ENCODE measurements at places on chromosomes 6 and 20. TPM values are rescaled to one million over a fixed set of nuclear protein-coding genes. Genes with fewer than 3 reads are reported as not detected.

Gene HMGCLL1
- not detected for total RNA-seq

GRCh38 chr6:38137608-38138265 is 318.2 kb downstream of the ZFAND3 start:
- DNase-seq, result no peak

DNA sequence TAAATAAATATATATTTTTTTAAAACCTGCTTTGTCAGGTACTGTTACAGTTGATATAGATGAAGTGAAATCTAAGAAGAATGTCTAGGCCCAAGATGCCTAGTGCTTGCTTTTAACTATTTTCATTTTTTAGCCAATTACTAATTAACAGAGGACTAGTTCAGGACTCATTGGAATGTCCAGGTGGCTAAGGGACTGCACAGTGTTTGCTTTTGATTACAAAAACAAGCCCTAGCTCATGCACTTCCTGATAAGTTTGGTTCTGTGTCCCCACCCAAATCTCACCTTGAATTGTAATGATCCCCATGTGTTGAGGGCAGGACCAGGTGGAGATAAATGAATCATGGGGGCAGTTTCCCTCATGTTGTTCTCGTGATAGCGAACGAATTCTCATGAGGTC is 417.1 kb downstream of the PLCB1 start:
- DNase-seq, result no peak

Gene SLC52A3
- total RNA-seq, result not detected

Gene SLC22A2
- not detected for total RNA-seq

- no peak for DNase-seq
Observed at GRCh38 chr6:117444600-117444999, 18.9 kb upstream of the ROS1 start.

Gene FRS3
- 4.6 TPM for total RNA-seq

Gene BTN1A1
- total RNA-seq, result not detected

Gene CNR1
- total RNA-seq, result not detected

- DNase-seq, result no peak
Observed at GRCh38 chr6:128057946-128058345, 157.1 kb upstream of the THEMIS start.

DNA sequence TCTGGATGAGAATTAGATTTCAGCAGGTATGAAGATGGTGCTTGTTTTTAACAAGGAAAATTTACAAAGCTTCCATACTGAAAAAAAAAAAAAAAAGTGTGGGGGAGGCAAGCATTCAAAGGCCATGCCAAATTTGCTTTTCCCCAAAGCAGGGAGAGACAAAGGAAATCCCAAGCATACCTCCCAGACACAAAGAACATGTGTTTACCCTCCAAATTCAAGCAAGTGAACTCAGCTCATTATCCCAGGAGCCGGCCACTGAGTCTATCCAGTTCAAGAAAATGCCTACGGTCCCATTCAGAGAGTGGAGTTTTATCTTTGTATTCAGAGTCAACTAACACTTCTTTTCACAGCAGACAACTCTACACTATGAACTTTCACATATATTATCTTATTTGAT is 102.7 kb upstream of the ID4 start:
- no peak for DNase-seq

Gene KCNG1
- total RNA-seq, result not detected

DNA sequence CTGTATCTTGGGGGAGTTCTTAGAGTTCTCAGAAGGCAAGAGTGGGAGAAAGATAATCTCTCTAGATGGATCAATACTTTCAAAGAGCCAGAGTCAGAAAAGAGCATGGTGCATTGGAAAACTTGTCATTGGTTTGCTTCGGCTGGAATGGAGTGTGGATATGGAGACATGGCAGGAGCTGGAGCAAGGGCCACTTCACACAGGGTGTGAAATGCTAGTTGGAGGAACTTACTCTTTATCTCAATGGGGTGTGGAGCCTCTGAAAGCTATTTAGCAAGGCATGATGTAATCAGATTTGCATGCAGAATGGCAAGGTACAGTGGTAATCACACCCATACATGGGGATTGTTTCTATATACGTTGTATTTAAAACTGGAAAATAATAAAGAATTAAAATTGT is 31.5 kb upstream of the PAQR8 start:
- no peak for DNase-seq

DNA sequence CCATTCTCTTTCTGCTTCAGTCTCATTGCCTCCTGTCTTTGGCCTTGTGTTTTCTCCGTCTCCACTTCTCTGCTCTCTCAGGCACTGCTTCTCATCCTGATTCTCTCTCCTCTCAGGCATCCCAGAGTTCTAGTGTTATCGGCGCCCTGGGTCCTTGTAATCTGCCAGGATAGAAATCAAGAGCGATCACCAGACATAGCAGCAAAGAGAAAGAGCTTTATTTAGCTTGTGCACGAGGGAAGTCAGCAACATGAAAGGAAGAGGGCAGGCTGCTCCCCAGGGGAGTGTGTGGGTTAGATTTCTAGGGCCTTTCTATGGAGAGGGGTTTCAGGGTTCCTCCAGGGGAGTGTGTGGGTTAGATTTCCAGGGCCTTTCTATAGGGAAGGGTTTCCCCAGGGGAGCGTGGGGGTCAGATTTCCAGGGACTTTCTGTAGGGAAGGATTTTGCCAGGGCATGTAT is 32.5 kb downstream of the SUN5 start:
- peak; percentile 70 for DNase-seq

Gene KCNS1
- not detected for total RNA-seq

DNA sequence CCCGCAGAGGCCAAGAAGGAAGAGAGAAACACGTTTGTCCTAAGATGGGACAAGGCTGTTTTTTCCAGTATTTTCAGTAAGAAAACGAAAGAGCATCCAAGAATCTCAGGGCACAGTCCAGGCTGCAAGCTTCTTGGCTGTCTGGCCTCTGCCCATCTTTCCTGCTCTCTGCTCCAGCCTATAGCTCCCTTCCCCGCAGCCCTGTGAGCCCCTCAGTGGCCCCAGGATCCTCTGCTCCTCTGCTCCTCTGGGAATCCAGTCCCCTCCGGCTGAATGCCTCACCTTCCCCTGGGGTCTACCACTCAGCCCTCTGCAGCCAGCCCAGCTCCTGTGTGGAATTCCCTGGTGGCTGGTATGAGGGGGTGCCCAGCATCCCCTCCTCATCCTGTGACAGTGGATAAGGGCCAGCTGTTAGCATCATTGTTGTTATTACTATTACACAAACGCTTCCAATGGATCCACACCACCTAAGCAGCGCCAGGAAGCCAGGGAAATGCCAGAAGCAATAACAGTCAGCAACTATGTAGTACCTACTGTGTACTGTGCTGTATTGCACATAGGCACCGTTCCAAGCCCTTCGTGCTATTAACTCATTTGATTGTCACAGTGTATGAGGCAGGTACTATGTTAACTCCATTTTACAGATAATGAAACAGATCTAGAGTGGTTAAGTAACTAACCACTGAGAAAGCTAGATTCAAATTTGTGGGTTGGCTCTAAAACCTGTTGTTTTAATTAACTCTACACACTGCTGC is 60.3 kb upstream of the PTPN1 start:
- no peak for DNase-seq

DNA sequence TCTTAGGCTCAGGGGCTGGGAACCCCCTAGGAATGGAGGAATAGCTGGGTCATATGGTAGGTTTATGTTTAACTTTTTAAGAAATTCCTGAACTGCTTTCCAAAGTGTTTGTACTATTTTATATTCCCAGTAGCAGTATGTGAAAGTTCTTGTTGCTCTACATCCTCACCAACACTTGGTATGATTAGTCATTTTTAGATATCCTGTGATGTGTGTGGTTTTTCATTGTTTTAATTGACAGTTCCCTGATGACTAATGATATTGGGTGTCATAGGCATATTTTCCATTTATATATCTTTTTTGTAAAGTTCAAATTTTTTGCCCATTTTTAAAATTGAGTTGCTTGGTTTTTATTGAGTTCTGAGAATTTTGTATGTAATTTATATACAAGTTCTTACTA is 72.3 kb downstream of the SLC16A10 start:
- no peak for DNase-seq

GRCh38 chr20:59821201-59821600 is 112.2 kb downstream of the SYCP2 start:
- no peak for DNase-seq

Gene FOXA2
- total RNA-seq, result not detected

Gene SIRPA
- 0.60 TPM for total RNA-seq

Gene FUT9
- not detected for total RNA-seq

DNA sequence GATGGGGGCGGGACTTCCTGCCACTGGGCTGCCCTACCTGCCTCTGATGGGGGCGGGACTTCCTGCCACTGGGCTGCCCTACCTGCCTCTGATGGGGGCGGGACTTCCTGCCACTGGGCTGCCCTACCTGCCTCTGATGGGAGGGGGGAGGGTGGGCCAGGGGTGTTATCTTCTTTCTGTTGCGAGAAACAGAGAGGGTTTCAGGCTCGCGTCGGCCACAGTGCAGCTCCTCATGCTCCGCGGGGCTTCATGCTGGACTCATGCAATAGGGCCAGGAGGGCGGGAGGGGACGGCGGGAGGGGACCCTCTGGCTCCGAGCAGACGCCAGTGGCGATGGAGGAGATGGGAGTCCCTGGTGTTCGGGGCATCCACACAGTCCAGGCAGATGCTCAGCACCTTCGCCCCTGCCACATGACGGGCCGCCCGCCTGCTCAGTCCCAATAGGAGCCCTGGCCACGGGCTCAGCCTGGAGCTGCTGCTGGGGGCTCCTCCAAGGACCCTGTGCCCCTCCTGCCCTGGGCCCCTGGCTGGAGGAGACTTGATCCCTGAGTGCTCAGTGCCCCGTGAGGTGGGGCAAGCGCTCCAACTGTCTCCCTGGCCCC is 48.8 kb upstream of the CHRNA4 start:
- no peak for DNase-seq

GRCh38 chr20:58222446-58222845 is 6.0 kb downstream of the ANKRD60 start:
- DNase-seq, result no peak

- DNase-seq, result no peak
Observed at GRCh38 chr6:101129851-101130250, 248.7 kb upstream of the ASCC3 start.

DNA sequence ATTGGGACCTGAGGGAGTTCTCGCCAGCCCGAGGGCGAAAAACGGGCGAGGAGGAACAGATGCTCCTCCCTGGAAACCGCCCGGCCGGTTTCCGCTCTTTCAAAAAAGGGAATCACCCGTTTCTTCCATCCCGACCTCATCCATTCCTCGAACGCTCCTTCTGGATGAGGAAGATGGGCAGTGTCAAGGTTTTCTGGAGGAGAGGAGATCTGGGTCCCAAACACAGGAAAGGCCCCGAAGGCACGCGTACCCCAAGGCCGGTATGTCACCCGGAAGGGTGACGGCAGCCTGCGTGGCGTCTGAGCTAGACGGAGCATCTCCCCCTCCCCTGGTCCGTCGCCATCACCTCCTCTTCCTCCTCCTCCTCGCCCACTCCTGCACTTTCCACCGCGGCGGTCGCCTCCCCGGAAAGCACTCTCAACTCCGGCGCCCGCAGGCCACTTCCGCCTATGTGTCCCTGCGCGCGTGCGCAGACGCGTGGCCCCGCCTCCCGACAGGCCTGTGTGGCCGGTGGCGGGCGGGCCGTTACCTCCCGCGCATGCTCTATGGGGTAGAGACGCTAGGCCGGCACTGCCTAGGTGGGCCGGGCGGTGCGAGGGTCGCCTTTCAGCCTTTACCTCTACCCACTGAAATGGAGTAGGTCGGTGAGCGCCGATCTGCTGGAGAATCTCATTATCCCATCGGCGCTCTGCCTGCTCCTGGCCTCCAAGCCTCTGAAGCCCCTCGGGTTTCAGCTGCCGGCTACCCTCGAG is at the start of gene SLC35B3:
Gene SLC35B3 (minus strand): TSS at position 453 of the 752 bp plus-strand sequence.
- DNase-seq, result peak; percentile 98

Gene FOXS1
- not detected for total RNA-seq

GRCh38 chr6:127489248-127489647 is 29.9 kb downstream of the MTCL3 start:
- DNase-seq, result no peak

- DNase-seq, result no peak
Observed at GRCh38 chr20:59175861-59176260, 12.2 kb downstream of the ZNF831 start.

- peak; percentile 58 for DNase-seq
Observed at GRCh38 chr6:105981002-105981887, 104.9 kb upstream of the PRDM1 start.

GRCh38 chr20:2327620-2328555 is 32.1 kb downstream of the TGM3 start:
- no peak for DNase-seq

DNA sequence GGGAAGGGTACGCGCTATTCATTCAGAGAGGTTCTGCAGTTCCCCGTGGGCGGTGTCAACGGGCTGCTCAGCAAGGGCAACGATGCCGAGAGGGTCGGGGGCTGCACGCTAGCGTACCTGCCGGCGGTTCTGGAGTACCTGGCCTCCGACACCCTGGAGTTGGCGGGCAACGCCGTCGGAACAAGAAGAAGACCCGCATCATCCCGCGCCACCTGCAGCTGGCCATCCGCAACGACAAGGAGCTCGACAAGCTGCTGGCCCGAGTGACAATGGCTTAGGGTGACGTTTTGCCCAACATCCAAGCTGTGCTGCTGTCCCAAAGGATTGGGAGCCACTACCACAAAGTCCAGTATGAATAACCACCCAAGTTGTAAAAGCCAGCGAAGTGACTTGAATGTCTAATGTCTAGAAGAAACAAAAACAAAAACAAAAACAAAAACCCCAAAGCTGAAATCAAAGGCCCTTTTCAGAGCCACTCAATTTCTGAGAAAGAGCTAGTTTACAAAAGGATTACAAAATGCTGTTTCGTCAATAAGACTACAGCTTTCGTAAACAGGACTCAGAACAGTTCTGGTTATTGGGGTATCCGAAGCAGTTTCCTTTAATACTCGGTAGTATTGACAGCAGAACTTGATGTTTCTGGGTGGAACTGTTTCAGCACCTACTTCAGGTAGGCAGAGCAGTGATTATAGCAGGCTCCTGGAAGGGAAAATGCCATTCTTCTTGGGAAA is 21.9 kb upstream of the SLC17A4 start:
- DNase-seq, result no peak

Gene RAET1L
- not detected for total RNA-seq

Gene MCHR2
- total RNA-seq, result not detected

DNA sequence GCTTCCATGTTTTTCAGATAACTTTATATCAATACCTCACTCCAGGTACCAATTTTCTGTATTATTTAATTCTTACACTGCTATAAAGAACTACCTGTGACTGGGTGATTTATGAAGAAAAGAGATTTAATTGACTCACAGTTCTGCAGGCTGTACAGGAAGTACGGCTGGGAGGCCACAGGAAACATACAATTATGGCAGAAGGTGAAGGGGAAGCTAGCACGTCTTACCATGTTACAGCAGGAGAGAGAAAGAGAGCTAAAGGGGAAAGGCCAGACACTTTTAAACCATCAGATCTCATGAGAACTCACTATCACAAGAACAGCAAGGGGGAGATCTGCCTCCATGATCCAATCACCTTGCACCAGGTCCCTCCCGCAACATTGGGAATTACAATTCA is 119.1 kb upstream of the BMP5 start:
- no peak for DNase-seq

Data from CD4-positive, alpha-beta T cell (primary cell).